ENCODE measurements at places on chromosomes 12 and 14.

DNA sequence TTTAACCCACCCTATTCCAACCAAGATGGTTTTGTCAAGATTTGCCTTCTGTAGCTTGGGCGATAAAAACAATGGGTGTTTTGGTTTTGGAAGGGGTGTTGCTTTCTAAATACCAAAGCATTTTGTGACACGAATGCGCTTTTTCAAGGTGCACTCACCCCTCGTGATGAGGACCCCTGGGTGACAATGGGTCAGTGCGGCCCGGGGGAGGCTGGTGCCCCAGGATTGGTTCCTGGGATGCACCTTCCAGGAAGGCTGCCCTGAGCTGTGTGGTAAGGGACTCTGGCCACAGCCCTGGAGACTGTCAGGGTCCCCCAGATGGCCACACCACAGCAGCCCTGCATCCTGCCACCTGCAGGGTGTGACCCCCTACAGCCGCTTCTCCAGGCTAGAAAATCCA is 180.6 kb upstream of the MYL2 start:
- no peak for DNase-seq

- no peak for DNase-seq
Measured at GRCh38 chr12:128388461-128389000, 121.6 kb downstream of the TMEM132C start.

DNA sequence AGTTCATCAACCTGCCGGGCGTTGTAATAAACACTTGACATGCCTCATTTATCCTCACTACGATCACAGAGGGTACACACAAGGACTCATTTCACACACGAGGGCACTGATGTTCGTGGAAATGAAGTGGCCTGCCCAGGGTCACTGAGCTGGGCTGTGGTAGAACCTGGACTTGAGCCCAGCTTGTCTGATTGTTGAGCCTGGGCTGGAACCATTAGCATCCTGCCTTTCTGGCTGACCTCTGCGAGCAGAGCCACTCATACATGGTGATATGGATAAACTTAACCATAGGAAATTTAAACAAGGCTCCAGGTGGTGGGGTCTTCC is 16.6 kb upstream of the JDP2 start:
- no peak for DNase-seq

DNA sequence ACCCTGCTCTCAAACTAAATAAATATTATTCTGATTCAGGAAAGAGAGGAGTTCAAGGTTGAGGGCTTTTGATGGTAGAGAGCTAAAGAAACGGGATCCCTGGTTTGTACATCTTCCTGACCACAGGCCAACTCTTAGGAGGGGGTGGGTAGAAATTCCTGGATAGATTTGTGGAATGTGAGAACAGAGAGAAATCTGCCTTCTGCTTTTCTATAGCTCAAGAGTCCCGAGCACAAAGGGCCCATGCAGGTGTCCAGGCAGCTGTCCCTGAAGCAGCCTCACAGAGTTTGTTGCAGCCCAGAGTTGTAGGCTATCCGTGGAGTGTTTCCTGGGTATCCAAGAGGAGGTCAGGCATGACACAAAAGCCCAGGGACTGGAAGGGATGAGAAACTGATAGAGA is 198.6 kb downstream of the BCAT1 start:
- DNase-seq = no peak

- DNase-seq = no peak
Measured at GRCh38 chr12:18443768-18444437, 182.6 kb downstream of the PIK3C2G start.

DNA sequence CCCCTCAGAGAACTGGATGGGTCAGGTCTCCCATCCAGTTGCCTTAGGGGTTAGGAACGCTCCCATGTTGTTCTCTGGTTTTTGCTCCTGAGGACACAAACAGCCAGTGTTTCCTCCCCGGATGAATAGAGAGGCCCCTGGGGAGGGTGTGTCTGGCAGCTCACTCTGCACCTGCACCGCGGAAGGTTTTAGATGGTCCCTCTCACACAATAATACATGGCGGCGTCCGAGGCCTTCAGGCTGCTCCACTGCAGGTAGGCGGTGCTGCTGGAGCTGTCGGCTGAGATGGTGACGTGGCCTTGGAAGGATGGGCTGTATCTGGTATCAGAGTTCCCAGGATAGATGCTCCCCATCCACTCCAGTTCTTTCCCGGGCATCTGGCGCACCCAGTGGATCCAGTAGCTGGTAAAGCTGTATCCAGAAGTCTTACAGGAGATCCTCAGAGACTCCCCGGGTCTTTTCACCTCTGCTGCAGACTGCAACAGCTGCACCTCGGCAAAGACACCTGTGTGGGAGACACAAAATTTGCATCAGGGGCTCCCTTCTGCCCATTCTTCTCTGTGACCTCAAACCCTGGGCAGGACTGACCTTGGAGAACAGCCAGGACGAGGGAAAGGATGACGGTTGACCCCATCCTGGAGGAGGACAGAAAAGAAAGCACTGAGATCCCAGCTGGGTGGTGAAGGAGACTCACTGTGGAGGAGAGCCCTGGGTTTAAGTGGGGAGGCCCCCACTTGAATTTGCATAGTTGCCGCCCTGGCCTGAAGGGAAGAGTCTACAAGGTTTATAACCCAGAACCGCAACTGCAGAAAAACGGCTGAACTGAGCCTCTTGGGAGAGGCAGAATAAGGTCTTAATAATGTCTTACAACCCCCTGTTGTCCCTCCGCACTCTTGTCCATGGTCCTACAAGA is 1324.8 kb downstream of the TMEM121 start:
- no peak for DNase-seq

DNA sequence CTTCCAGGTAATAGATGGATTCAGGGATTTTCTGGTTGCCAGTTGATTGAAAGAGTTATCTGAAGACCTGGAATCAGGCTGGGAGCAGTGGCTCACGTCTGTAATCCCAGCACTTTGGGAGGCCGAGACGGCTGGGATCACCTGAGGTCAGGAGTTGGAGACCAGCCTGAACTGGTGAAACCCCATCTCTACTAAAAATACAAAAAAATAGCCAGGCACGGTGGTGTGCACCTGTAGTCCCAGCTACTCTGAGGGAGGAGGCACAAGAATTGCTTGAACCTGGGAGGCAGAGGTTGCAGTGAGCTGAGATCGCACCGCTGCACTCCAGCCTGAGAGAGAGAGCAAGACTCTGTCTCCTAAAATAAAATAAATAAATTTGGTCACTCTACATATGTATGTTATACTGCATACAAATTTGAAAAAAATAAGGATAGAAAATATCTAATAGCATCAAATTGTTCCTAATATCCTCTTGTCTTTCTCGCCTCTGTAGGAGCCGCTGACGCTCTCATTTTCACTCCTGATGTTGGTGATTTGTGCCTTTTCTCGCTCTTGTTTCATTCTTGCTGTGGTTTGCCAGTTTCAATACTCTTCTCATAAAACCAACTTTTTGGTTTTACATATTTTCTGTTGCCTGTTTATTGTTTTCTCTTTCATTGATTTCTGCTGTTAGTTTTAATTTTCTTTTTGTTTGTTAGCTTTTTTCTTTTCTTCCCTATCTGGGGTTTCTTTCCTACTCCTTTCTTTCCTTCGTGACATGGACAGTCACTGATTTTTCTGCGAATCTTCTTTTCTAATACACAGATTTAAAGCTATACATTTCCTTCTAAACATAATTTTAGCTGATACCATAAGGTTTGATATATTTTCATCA is 23.8 kb upstream of the PLD4 start:
- DNase-seq = no peak

DNA sequence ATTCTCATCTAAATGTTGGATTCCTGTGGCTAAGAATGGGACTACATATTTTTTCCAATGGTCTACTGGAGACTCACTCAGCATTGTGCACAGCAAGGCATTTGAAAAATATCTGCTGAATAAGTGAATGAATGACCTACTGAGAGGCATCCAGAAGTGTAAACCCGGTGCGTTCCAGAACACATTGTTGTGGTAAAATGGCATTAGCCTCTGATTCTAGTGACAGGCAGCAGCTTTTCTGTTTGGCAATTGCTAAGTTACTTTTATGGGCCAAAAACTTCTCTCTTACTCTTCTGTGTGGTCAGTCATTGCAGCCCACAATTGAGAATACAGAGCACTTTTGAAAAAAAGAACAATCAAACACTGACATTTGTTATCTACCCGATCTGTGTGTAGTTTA is 36.5 kb downstream of the WIF1 start:
- no peak for DNase-seq

DNA sequence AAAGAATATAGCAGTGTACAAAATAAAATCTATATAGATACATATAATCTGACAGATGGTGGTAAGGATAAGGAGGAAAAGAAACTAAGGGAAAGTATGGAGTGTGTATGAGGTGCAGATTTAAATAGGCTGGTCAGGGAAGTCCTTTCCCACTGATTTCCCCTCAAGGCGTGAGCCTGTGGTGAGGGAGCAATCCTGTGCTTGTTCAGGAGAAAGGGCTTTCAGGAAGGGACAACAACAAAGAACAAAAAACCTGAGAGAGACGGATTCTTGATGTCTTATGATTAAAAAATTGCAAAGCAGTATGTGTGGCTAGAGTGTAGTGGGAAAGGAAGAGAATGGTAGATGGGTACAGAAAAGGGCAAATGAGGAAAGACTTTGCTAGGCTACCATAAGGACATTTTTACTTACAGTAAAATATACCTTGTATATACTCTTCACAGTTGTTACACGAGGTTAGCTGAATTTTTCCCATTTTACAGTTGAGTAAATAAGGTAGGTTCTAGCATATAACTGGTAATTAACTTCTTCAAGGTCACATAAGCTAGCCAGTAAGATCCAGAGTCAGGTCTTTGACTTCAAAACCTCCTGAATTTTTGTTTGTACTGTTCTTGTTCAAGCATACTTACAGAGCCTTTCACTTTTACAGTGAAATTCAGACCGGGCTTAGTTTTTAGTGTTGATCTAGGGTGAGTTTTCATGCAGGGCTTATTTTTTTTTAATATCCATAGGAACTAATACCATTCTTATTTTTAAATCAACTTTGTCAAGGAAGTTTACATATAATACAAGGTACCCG is 15.6 kb downstream of the CNOT2 start:
- DNase-seq = no peak

GRCh38 chr14:56273951-56274350 is 155.7 kb downstream of the PELI2 start:
- DNase-seq = no peak

- DNase-seq = peak; percentile 59
Measured at GRCh38 chr14:50342221-50343078, 30.3 kb downstream of the DMAC2L start.

DNA sequence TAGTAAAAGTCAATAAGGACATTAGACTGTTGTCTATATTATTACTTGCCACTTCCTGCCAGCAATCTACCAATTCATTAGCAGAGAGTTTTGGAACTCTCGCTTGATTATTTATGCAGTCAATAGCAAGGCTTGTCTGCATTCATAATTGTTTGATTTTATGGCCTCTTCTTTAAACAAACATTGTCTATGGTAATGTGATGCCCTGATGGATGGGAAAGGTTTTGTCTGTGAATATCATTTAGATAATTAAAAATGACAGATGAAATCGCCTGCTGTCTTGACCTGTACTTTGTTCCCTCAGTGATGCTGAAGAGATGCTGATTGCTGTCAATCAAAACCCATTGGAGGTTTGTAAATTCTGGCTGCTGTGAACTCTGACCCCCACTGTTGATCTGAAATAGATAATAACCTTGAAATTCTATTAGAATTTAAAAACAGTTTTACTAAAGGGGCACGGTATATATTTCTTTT is 455.3 kb downstream of the NPAS3 start:
- DNase-seq = no peak

DNA sequence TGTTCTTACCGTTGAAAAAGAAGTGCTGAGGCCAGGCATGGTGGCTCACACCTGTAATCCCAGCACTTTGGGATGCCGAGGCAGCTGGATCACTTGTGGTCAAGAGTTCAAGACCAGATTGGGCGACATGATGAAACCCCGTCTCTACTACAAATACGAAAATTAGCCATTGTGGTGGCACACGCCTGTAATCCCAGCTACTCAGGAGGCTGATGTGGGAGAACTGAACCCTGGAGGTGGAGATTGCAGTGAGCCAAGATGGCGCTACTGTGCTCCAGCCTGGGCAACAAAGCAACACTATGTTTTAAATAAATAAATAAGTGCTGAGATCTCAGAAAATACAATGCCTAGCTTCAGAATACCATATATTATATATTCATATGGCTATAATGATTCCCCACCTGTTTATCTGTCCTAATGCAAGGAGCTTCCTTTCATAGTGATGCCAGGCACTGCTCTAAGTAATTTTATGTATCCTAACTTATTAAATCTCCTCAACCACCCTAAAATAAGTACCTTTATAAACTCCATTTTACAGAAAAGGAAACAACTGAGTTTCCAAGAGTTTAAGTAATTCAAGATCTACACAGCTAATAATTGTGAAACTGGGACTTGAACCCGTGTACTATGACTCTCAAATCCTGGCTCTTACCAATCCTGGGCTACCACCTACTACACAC is 7.3 kb downstream of the PHLDA1 start:
- no peak for DNase-seq

DNA sequence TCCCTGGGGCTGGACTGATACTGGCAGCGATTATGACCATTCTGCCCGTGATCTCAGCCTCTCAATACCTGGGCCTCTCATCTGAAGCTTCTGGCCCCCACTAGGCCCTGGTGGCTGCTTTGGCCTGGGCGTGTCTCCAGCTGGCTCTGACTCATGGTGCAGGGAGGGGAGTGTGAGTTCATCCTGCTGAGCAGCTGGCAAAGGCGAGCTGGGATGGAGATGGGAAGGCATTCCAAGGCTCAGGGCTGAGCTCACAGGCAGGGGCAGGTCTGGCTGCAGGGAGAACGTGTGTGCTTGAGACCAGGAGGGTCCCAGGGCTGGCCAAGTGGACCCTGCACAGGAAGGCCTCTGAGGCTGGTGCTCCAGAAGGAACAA is 221.8 kb downstream of the TMEM121 start:
- no peak for DNase-seq

DNA sequence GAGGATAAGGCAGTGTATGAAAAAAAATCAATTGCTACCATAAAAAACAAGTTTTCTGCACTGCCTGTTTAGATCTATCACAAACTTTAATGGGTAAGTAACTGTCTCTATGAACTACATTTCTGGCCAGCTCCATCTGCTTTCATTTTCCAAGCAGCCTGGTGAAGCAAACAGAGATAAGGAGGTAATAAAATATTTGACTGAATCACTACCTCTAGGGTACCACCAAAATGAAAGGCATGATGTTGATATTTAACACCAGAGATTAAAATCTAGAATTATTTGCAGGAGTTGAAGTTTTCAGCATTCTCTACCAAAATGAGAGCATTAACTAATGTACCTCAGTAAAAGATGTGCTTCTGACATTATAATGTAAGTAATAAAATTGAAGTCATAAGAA is 863.5 kb upstream of the MGAT4C start:
- DNase-seq = no peak

DNA sequence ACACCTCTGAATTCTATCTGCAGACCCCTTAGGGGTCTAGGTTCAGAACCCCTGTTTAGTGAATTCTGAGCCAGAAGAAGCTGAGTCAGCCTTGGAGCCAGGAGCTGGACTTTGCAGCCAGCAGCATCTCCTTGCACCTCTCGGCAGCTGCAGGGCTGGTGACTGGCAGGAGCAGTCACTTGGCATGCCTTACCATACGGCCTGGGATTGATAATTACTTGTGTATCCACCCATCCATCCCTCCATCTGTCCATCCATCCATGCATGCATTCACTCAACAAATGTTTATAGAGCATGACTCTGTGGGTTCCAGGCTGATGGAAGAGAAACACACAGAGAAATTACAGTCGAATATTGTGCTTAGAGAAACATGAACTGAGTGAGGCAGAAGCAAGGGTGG is 67.5 kb upstream of the PRIMA1 start:
- no peak for DNase-seq

- no peak for DNase-seq
Measured at GRCh38 chr12:125402874-125403789, 337.9 kb downstream of the AACS start.

GRCh38 chr14:99670361-99671234 is 13.5 kb upstream of the CYP46A1 start:
- no peak for DNase-seq
